Activated T-helper 1 cell treated with anti-CD3 and anti-CD28 coated beads, Interleukin-2, amount 50 U/mL, for 16 hours (primary cell): ENCODE measurements at places on chromosomes 3 and 15.

DNA sequence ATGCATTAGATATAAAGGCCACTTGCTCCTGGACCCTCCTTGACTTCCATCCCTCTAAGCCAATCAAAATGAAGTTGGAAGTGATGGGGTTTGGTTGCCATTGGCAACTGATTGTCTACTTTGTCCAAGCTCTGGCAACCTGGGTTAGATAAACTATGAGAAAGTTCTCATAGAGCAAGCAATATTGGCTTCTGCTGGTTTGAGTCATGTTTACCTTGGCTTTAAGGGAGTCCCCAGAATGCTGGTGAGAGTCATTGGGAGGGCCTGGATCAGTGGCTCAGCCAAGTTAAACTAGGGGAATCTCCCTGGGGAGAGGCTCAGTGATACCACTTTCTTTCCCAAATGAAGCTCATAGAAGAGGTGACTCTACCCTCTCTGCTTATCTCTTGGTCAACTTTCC is 176.3 kb upstream of the ROPN1 start:
- DNase-seq: no peak

DNA sequence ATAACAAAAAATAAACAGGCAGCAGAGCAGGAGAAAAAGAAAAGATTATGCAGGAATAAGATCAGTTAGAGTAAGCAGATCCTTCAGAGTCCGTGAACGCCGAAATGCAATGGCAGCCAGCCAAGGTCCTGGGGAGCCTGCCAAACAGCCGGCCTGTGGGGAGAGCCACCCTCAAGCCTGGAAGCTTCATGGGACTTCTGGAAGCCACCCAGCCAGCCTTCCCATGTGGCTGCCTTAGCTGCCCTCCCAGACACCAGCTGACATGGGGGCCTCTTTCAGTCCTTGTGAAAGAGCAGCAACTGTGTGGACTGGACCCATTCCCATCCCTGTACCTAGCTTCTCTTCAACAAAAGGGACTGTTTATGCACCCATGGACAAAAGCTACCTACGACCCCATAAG is 64.9 kb upstream of the RAD18 start:
- no peak for DNase-seq

GRCh38 chr3:133983576-133984560 is 45.9 kb downstream of the SLCO2A1 start:
- no peak for DNase-seq

GRCh38 chr3:46368569-46368968 is 2.2 kb upstream of the CCR5 start:
- peak; percentile 18 for DNase-seq

DNA sequence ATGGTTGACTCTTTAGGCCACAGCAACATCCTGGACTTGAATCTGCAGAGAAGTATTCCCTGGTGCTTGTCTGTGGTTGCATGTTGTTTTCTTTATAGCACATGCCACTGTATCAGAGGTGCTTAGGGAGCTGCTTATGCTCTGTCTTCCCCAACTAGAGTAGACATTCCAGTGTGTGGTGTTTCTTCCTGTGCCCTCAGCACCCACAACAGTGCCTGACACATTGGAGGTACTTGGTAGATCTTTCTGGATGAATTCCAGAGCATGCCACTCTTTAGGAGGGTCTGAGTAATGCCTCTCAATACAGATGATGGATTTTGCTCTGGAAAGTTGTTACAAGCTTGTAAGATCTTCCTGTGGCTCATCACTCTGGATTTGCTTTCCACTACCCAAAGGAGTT is 117.6 kb downstream of the CHDH start:
- no peak for DNase-seq

DNA sequence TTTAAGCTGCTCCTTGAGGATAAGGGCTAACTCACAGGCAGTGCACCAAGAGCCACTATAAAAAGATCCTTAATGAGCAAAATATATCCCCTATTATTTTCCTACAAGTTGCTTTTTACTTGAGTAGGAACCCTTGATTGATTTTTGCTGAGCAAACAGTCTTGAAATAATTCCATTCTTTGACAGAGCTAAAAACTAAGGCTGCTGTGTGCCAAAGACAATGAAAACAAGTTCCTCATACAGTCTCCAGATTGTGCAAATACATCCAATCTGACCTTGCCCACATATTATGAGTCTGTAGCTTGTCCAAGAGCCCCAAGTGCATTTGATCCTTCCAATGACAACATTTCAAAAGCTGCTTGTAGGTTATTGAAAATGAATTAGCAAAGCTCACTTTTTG is 15.0 kb downstream of the PRKAR2A start:
- DNase-seq: no peak

DNA sequence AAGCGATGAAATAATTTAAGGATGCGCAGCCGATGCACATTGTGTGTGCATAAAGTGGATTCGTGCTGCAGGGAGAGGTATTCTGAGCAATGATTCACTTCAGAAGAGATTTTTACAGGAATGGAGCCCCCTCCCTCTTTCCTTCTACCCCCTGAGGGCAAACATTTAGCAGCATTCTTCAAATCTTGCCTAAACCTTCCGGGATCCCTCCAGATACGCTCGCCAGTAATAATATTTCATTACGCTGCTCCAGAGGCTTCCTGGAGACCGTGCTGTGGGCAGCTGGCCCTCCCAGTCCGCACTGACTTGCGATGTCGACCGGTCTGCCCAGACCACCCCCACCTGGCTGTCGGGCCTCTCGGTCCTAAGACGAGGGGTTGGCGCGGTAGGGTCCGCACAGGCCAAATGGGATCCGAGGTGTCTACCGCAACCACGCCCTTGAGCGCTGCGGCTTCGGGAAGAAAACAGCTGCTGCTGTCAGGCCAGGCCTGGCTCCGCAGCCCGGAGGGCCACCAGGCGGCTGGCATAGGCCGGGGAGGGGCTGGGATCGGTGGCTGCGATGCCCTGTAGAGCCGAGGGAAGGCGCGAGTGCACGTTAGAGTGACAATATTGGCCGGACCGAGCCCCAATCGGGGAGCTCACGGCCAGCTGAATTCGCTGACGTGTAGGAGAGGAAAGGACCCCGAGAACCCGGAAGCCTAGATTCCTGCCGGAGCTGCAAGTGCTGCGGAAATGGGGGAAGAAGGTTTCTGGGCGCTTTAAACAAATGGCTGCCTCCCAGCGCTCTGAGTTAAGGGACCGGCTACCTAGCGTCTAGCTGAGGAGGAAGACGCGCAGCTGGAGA is 14.3 kb downstream of the ZIC4 start:
- no peak for DNase-seq

DNA sequence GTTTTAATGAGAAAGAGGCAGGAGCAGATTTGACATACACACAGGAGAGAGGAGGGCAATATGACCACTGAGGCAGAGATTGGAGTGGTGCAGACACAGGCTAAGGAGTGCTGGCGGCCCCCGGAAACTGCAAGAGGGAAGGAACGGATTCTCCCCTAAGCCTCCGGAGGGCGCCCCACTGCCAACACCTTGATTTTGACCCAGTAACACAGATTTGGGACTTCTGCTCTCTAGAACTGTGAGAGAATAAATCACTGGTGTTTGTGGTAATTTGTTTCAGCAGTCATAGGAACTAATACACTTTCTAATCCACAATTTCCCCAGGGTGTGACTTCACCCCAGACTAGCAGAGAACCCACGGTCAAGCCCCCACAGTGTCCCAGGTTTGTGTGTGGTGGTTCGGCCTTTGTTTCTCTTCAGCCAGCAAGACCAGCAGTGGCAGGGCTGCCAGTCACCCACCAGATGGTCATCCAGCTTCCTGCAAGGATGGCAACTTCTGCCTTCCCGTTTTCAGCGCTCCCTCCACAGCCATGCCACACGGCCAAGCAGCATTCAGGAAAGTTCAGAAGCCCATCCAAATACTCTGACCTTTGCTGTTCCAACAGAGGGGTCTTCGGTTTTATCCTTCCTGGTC is 23.6 kb upstream of the TSPAN3 start:
- DNase-seq: no peak

- peak; percentile 52 for DNase-seq
Observed at GRCh38 chr15:60720493-60721256, 241.7 kb upstream of the ICE2 start.

- DNase-seq: no peak
Observed at GRCh38 chr3:144102421-144102820, 130.8 kb downstream of the DIPK2A start.

DNA sequence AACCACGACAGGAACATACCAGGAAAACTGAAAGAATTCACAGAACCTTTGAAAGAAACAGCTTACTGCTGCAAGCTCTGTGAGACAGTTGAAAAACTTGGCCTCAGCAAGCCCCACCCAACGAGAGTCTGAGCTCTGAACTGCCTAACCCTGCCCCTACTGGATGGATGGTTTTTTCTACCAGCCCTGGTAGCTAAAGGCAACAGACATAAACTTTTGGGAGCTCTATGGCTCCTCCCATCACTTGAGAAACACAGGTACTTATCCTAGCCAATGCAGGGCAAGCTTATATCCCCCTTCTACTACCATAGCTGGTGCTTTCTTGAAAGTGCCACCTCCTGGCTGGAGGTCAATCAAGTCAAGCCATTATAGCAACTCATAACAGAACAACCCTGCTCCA is 471.8 kb downstream of the GRM7 start:
- no peak for DNase-seq

DNA sequence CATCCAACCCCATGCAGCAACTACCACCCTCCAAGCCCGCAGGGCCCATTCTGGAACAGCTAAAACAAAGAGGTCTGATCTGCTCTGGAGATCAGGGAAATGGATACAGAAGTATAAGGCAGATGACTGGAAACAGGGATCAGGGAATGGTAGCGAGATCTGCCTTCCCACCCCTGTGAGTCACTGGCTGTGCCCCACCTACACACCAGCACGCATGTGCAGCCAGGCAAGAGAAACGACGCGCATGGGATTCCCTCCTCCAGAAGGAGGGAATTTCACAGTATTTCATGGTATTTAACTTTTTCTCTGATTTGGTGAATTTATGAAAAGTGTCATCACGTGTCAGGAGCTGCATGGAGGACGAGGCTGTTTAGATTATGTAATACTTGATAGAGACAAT is 116.7 kb downstream of the ARRDC4 start:
- DNase-seq: no peak

DNA sequence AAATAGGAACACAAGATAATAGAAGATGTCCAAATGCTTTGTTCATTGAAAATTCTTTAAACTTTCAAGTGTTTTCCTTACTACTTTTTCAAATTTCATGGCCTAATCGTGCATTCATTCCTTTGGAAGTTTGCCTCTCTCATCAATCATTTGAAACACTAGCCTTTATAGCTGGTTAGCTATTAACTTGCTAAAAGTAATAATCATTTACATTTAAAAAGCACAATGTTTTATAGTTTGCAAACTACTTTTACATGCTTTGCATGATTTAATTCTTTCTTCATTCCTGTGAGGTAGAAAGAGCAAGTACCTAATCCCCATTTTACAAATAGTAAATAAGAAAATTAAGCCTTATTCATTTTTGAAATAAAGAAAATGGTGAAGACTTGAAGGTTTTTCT is 137.4 kb upstream of the SLC7A14 start:
- no peak for DNase-seq

GRCh38 chr15:80992006-80992405 is 2.4 kb upstream of the MESD start:
- no peak for DNase-seq

DNA sequence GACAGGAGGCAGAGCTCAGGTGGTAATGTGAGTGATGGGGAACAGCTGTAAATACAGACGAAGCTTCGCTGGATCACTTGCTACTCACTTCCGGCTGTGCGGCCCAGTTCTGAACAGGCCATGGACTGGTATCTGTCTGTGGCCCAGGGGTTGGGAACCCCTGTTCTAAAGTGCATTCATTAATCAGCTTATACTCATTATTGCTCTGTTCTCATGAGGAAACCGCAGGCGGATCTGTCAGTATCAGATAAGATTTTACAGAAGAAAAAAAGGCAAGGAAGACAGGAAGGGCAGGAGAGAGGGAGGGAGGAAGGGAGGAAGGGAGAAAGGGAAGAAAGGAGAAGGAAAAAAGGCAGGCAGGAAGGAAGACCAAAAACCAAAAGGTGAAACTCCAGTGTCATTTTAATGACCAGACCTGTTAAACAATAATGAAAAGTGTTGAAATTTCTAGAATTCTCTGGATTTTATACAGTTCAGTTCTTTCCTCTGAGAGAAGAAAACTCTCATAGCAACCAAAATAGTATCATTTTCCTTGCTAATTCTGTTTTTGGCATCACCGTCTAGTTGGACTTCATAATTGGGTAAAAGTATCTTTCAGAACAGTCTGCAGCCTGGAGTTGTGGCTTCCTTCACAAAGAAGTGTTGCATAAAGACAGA is 128.0 kb upstream of the PROK2 start:
- no peak for DNase-seq

DNA sequence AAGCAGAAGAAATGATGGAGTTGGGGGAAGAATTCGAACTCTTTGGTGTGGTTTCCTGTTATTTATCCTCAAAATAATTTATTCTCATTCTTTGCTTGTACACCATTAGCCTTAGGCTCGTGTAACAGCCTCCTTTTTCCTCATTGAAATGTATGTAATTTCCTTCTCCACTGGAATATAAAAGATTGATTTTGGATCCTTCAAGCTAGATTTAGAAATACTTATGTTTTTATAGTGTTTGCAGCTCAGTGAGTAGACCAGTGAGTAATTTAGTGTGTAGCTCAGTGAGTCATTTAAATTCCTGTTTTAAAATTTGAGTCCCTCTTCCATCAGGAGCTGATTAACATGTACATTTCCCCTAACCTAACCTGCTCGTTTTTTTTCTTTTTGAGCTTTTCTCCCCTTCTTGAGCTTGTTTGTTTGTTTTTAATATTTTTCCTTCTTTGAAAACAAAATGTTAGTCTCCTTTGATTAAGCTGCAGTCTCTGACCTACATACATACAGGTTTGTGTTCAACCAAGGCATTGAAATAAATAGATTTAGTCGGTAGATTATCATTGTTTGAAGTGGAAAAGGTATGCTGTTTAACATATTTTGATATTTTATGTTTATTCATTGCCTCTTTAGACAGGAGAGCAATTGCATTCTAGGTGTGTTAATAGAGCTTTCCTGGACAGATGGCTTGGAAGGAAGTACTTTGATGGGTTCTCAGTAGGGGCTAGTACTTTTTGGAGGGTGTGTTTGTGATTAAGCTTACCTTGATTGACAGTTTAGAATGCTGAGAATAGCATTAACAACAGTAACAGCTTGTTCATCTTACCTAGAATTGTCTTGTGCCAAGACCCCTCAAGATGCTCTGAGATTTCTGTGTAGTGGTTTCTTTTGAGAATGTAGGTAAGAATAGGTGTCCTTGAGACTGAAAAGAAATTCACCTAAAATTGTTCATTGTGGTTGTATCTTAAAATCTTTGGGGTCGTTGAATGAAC is 5.9 kb downstream of the USP3 start:
- no peak for DNase-seq

DNA sequence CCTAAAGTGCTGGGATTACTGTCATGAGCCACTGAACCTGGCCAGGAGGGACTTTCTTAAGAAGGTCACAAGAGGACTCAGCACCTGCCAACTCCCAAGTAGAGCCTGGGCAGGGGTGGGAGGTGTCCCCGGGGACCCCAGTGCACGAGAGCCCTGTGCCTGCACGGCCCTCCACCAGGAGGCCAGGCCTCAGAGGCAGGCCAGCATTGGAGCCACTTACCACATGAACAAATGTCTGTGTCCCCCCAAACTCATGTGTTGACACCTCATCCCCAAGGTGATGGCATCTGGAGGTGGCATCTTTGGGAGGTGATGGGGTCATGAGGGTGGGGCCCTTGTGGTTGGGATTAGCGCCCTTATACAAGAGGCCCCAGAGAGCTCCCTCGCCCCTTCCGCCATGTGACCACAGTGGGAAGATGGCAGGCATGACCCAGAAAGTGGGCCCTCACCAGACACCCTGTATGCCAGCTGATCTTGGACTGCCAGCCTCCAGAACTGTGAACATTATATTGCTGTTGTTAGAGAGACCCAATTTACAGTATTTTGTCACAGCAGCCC is 3.2 kb upstream of the RPUSD3 start:
- no peak for DNase-seq
